ENCODE measurements at places on chromosomes 3 and 15.

DNA sequence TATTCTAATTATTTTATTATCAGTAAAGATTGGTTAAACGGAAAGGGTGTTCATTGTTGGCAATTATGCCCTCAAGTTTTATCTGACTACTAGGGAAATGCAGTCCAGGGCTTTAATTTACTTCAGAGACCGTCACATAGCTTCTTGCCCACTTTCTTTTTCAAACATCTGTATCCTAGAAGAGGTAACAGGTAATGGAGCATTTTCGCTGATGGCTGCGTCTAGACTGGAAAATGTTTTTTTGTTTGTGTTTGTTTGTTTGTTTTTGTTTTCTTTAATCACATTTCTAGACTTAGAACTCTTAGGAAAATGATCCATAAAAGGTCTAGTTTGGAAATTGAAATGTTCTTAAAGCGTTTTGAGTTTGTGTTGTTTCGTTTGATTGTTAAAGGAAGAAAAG is 71.4 kb downstream of the ANXA2 start:
- no peak for DNase-seq

DNA sequence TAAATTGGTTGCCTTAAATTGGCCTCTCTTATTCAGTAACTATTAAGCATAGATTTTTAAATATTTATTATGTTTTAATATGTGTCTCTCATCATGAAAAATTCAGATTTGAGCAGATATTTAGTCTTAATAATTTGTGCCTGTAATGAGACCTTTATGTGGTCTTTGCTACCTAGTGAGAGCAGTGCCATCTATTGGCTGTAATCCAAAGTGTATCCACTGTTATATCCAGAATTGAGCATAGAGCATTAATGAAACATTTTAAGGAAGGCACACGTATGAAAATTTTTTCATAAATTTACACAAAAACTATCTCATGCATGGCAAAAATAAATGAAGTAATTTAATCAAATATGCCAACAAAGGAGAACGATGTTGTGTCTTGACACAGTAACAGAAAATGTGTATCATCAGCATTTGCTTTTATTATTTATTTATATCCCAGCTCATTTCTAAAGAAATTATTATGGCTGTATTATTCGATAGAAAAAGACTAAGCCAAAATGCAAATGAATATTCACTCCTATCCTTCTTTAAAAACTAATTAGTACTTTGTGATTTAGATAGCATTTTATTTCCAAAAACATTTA is 203.5 kb downstream of the RSRC1 start:
- no peak for DNase-seq

DNA sequence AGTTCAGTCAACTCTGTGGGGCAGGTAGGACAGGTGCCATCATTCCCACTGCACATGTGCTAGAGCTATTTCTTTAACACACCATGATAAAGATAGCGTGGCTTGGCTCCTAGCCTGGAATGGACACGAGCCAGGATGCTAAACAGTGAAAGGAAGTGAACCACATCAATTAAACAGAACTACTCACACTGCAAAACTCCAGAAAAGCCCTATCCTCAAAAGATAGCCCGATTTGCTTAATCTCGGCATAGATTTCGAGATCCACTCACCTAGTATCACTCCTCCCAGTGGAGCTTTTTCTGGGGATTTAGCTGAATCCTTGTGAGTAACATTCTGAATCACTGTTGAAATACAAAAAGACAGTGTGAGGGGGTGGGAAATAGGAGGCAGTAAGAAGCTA is 118.0 kb downstream of the ABI3BP start:
- no peak for DNase-seq

- no peak for DNase-seq
Measured at GRCh38 chr3:63244486-63244885, 33.6 kb upstream of the SYNPR start.

- no peak for DNase-seq
Measured at GRCh38 chr15:84697236-84697990, 18.5 kb downstream of the SEC11A start.

- DNase-seq, result no peak
Measured at GRCh38 chr3:98966434-98966833, 64.9 kb upstream of the DCBLD2 start.

- no peak for DNase-seq
Measured at GRCh38 chr3:25507811-25508210, 79.7 kb downstream of the RARB start.

DNA sequence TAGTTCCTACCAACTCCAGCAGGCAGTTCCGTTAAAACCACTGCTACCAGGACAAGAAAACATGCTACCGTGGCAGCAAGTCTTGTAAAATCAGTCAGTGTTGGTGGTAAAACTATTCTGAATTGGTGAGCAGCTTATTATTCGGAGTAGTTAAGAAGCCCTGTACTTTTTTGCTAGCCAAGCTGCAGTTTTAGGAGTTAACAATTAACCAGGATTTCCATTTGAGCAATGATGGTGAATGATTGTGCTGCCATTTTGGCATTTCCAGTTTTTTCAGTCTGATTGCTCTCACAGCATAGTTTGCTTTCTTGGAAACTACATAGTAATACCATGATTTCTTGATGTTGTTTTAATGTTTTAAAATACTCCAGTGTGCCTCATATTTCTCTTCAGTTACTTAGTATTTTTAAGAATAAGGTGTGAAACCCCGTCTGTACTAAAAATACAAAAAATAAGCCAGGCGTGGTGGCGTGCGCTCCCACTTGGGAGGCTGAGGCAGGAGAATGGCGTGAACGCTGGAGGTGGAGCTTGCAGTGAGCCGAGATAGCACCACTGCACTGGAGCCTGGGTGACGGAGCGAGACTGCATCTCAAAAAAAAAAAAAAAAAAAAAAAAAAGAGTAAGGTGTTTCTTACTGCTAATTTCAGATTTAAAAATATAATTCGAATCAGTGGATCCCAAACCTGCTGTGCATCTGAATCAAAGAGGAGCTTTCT is 43.8 kb upstream of the SCAANT1 start:
- DNase-seq, result no peak

DNA sequence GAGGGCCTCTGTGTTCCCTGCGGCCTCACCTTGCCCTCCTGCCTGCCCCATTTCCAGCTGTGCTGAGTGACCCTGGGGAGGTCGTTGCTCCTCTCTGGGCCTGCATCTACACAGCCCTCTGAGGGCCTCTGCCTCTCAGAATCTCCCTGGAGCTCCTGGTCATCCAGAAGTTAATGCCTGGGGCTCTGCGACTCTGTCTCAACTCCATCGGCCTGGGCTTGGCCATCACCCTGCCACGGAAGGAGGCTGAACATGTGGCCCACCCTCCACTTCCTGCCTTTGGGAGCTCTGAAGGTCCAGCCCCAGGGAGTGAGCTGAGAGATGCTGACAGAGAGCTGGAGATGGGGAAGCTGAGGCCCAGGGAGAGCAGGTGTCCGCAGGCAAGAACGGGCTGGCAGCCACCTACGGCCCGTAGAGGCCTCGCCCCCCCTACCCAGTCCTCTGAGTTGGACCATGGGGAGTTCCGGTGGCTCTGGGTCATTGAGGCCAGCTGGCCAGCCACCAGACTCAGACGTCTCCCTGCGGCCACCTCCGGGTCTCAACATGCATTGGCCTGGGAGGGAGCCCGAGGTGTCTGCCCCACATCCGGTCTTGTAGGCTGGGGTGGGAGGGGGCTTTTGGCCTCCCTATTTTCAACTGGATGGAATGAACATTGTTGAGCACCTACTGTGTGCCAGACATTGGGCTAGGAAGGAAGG is 34.2 kb downstream of the GRIP2 start:
- DNase-seq, result no peak

GRCh38 chr15:51647128-51647562 is 24.6 kb upstream of the DMXL2 start:
- peak; percentile 28 for DNase-seq

GRCh38 chr3:45387636-45388348 is 584 bp upstream of the LARS2 start:
- DNase-seq, result no peak

- DNase-seq, result no peak
Measured at GRCh38 chr3:161551697-161552096, 55.1 kb downstream of the OTOL1 start.

GRCh38 chr3:192079098-192079497 is 618.1 kb downstream of the PYDC2 start:
- DNase-seq, result no peak

- DNase-seq, result no peak
Measured at GRCh38 chr3:71949442-71949841, 164.5 kb upstream of the PROK2 start.

DNA sequence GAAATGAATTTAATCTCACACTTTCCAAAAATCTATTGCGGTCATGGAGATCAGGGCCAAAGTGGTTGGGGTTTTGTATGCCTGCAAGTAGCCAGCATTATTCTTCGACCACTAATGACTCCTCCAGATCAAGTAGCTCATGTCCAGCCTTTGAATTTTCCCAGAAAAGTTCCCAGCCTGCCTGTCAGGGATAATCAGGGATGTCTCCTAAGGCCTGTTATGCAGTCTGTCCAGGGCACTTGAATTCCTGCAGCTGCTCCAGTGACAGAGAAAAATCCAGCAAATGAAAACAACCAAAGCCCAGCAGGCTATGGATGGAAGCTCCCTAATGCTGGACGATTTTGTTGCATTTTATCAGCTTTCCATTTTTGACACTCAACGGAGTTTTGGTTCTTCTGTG is 215.4 kb downstream of the ADAMTSL3 start:
- no peak for DNase-seq

DNA sequence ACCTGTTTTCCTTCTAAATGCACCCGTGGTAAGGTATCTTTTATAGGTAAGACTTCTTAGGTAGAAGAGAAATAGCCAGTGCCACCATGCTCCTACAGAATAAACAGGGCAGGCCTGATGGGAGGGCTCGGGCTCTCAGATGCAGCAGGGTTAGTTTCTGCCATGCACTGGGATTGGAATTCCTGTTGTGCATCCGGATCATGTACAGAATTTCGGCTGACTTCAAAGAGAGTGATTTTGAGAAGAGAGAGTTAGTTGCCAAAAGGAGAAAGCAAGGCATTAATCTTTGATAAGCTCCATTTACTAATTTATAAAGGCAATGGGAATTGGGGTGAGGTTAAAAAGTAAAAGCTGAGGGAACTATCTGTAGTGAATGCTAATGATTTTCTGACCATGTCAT is 211.2 kb downstream of the WDR72 start:
- DNase-seq, result no peak

DNA sequence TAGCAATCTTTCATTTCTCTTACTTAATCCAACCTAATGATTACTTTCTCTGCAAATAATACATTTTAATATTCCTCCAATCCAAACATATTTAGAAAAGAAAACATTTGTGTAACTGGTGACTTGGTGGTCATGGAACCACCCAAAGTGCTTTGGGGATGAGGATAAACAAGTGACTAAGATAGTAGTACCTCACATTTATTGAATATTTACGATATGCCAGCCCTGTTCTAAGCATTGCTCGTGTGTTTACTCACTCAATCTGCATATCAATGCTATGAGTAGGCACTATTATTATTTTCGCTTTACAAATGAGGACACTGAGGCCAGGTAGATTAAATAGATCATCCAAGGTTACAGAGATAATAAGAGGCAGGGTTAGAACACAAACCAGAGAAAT is 189.5 kb downstream of the SHOX2 start:
- DNase-seq, result no peak

GRCh38 chr15:73366766-73367623 is 1.8 kb downstream of the HCN4 start:
- DNase-seq, result no peak

- no peak for DNase-seq
Measured at GRCh38 chr3:197734667-197735318, 1.9 kb downstream of the RUBCN start.

GRCh38 chr3:61903931-61904657 is 342.7 kb downstream of the PTPRG start:
- DNase-seq, result no peak

DNA sequence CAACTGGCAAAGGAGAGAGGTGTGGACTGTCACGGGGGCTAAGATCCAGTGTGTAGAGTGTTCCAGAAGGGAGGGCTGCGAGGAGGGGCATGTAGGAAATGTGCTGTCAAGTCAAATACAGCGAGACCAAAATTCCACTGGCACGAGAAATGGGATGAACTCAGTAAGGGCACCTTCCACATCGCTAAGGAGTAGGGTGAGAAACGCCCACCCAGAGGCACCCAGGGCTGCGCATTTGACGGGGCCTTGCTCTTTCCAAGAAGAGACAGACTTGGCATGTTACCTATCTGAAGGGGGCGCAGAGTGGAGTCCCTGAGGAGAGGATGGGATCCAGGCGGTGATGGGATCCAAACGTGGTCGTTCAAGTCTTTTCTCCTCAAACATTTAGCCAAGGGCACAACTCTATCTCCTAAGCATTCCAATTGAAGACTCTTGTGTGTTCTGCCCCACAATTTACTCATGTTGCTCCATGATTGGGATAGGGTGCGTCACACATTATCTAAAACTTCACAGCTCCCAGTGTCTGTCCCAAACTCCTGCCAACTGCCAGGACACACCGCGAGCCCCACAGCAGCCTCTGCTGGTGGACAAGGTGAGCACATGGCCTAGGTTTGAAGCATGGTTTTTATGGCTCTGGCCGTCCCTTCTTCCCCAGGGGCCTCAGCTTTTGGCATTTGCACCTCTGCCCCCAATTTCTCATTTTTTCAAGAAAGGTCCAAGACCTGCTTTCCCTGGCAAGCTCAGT is 7.6 kb downstream of the SELENOS start:
- DNase-seq, result no peak

DNA sequence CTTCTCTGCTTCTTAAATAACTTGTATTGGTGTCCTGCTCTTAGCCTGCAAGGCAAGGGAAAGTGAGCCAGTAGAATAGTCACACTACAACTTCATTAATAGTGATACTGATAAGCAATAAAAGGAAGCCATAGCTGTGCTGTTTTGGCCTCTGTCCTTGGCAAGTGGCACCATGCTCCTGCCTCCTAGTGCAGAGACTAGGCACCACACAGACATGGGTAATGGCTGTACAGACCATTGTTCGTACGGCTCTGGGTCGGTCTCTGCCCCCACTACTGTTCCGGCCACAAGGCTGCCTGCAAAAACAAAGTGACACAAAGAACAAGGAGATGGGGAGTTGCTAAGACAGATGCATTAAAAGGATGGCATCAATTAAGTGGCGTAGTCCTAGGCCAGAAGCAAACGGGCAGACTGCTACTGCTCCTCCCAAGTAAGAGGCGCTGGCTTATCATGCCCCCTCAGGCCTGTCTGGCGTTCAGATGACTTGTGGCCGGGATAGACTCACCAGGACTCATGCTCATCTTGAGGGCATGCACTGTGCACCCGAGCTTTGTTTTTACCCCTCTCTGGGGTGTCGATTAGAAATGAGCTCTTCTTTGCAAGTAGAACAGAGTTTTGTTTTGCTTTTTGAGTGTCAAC is 75.6 kb downstream of the TRAK1 start:
- DNase-seq, result no peak

DNA sequence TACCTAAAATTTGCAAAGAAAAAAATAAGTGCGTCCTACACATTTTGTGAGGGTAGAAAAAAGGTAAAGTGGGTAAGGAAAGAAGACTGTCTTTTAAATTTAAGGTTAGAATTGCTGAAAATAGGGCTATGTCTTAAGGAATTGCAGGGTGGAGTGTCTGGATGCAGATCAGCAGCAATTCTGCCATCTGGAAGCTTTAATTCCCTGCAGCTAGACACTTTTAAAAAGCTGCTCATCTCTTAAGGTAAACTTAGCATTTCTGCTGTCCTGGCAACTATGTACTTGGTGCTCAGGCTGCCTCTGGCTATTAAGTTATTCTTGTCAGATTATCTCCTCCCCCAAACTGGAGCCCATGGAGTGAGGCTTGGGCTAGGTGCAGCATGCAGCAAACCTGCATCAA is 420.2 kb downstream of the SI start:
- no peak for DNase-seq

Measured in GM04503 (cell line).